ENCODE measurements at places on chromosomes 11 and 22.
A peak's percentile ranks its signal among the peaks of the same experiment; 100 is the strongest.

DNA sequence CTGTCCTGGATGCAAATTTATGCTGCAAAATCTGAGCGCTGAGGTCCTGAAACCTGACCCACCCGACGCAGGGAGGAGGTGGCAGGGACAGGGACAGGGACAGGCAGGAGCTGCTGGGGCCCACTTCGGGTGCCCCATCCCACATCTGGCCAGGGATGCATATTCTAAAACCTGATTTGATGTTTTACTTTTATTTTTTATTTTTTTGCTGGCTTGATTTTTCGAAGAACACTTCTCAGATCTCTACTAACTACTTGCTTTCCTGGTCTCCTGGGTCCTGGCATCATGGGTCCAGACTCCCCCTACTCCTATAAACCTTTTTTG is 652 bp upstream of the PVALB start:
- no peak for DNase-seq

- no peak for DNase-seq
Measured at GRCh38 chr11:44982496-44983062, 31.9 kb upstream of the TP53I11 start.

DNA sequence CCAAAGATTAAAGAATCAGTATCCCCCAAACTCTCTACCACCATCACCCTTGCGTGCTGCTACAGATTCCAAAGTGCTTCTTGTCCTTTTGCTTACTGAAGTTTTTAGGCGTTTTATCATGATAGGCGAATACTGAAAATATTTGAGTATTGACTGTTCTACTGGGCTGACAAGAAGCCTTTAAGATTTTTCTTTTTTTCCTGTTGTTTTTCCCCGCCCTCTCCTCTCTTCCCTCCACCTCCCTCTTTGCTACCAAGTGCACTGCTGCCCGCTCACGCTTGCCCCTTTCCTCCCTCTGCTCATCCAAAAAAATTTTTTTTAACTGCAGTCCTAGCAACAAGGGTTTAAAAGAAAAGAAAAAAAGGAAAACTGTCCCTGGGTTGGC is 679 bp downstream of the SPCS2 start:
- no peak for DNase-seq

DNA sequence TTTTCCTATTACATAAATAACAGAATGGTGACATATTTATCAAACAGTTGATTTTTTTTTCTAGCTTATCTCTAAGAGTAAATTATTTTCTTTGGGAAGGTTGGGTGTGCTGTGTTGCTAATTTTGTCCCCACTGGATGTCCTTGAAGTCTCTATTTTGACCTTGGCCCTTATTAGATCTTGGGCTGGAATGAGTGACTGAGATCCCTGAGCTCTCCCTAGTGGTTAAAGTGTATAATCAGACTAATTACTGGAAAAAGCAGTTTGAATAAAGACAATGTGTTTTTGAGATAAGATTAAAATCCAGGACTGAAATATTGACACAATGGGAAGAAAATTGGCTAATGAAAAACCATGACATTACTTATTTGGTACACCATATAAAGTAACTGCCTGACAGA is 56.1 kb downstream of the AASDHPPT start:
- no peak for DNase-seq

DNA sequence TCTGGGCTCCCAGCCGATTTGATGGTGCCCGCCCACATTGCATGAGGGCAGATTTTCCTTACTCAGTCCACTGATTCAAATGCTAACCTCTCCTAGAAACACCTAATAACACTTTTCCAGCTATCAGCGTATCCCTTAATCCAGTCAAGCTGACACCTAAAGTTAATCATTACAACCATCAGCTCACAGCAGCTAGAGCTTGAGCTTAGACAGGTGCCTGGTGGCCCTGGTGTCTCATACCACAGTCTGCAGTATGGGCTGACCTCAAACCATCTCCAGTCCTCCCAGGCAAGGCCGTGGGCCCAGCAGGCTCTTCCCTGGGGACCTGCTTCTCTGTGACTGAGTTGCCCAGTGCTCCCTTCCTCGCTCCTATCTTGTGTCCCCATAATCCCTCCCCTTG is 174.4 kb upstream of the NECTIN1 start:
- DNase-seq: no peak

GRCh38 chr11:64759722-64760719 is at the start of gene PYGM:
Gene PYGM (minus strand): TSS chr11:64759974. CDS start chr11:64759898, 76 bp downstream.
- no peak for DNase-seq

- no peak for DNase-seq
Measured at GRCh38 chr22:28466399-28466798, 213.2 kb downstream of the TTC28 start.

DNA sequence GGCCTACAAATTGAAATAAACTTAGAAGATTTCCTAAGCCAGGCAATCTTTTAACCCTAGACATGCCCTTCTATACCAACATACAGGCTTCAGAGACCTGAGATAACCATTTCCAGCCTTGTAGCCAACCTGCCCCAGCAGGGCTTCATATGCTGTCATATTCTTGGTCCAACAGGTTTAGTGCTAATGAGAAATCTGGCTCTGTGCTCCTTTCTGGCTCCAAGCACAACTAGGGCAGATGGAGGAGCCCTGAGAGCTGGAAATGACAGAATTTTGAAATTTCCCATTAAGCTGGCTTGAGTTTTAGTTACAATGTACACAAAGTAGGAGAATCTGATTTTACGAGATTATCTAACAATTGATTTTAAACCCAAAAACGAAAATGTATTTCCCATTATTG is 323.0 kb upstream of the CCDC90B start:
- DNase-seq: no peak

GRCh38 chr22:25447067-25447685 is 117.3 kb upstream of the GRK3 start:
- no peak for DNase-seq

- DNase-seq: no peak
Measured at GRCh38 chr11:82937554-82937953, 36.0 kb downstream of the DDIAS start.

DNA sequence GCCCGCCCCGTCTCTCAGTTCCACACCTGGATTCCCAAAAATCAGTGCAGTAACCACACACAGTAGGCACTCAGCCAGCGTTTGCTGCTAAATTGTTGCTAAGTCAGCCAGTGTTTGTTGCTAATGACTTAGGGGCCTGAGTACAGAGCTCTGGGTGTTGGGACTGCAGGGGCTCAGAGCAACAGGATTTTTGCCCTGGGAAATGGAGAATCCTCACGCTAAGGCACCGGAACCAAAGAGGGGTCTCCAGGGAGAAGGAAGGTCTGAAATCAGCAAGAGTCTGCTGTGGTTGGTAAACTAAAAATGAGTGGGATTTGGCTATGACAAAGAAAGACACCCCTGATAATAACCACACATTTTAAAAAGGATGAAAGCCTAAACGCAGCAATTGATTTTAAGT is 22.7 kb upstream of the ALX4 start:
- DNase-seq: no peak

GRCh38 chr11:66277471-66278362 is at the start of gene CNIH2:
Gene CNIH2 (plus strand): TSS chr11:66278175. CDS start chr11:66278457, 282 bp downstream.
- DNase-seq: no peak

- no peak for DNase-seq
Measured at GRCh38 chr22:19353363-19354131, 62.0 kb upstream of the CLTCL1 start.

DNA sequence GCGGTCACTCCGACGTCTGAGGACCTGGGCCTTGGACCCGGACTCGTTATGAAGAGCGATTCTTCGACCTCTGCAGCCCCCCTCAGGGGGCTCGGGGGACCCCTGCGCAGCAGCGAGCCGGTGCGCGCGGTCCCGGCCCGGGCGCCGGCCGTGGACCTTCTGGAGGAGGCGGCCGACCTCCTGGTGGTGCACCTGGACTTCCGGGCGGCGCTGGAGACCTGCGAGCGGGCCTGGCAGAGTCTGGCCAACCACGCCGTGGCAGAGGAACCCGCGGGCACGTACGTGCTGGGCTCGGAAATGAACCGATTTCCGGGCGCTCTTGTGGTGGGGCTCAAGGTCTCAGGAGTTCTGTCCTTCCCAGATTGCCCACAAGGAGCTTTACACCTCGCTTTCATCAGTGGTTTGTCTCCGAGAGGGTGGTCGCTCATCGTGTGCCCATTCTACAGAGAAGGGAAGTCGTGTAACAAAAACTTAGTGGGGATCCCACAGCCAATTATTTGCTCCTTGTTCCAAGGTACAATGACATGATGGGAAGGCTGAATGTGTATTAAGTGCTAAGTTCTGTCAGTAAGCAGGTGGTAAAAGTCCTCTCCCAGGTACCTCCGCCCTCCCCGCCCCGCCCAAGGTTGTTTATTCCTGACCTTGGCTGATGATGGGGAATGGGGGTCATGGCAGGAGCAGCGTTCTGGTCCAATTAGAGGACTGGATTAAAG is 695 bp downstream of the PEX26 start:
- DNase-seq: peak; percentile 15

GRCh38 chr11:77136074-77136473 is 8.0 kb downstream of the MYO7A start:
- DNase-seq: no peak

GRCh38 chr11:70775386-70776075 is 377.2 kb downstream of the CTTN start:
- DNase-seq: no peak

DNA sequence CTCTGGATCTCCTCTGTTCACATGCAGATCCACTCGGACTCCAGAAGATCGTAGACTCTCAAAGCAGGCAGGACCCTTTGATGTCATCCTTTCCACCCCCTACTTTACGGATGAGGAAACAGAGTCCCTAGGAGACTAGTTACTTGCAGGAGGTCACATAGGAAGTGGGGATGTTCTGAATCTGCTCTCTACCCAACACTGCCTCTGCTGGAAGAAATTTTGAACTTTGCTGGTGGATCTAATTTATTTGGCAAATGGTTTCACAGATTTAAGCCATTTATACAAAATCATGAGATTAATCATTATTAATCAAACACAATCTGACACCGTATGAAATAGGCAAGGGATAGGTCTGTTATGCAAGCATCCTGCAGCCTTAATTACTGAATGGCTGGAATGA is 55.0 kb upstream of the USP47 start:
- no peak for DNase-seq

GRCh38 chr22:48488611-48489511 is 1338.8 kb downstream of the BRD1 start:
- DNase-seq: no peak

DNA sequence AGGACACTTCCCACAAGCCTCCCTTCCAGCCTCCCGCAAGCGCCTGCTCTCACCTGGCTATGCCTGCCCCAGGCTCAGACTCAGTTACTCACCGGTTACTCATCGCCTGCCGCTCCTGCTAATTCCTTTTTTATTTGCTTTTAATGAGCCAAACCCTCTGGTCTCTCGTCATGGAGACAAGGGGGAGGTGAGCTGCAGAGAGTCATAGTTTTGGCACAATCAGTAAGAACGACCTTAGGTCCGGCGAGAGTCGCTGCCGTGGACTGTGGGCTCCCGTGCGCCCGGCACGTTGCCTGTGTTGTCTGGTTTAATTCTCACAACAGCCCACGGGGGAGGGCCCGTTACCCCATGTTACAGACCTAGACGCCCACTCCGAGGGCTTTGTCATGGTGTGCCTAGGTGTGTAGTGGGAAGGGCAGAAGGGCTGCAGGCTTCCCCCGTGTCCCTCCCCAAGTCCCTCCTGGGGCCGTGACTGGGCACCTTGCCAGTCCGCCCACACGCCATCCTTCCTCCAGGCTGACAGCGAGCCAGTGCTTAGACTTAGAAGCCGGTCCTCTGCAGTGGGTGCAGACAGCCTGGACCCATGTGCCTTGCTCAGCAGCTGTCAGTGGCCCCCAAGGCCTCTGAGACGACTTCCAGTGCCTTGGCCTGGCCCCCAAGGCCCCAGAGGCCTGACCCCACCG is 42.2 kb downstream of the WNT7B start:
- DNase-seq: no peak

- no peak for DNase-seq
Measured at GRCh38 chr11:73218830-73219215, 742 bp downstream of the P2RY2 start.

GRCh38 chr11:124612045-124612444 is 817 bp downstream of the PANX3 start:
- no peak for DNase-seq

DNA sequence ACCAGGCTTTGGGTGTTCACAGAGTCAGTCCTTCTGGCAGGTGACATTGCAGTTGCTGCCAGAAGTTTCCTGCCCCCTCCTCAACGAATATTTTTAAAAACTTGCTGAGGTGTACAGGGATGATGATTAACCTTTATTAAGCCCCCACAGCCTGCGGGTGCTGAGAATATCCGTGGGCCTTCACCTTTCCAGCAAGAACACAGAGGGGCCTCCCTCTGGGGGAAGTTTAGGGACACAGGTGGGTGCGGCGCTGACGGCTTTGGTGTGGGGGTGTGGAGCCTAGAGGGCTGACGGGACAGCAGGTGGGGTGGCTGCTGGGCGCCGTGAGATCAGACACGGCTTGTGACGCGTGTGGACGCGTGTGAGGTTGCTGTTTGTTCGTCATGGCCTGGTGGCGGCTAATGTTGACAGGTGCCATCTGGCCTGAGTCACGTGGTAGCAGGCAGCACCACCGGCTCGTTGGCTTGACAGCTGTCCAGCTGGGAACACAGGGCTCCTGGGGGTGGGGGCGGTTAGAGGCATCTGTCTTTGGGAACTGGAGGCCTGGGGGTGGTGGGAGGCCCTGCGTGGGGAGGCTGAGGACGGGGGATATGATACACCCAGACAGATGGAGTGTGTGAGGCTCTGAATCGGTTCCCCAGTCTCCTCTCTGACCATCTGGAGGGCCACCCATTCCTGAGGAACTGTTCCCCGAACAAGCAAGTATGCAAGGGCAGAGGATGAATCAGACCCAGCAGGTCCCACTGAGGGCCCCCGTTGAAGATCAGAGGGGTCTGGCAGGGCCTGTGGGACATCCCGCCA is 12.5 kb upstream of the LRRC10B start:
- DNase-seq: no peak

GRCh38 chr11:76243957-76244285 is 37.6 kb upstream of the WNT11 start:
- DNase-seq: no peak

GRCh38 chr22:24310969-24311368 is 40.3 kb downstream of the SPECC1L start:
- DNase-seq: no peak

- DNase-seq: no peak
Measured at GRCh38 chr11:78493413-78493975, 75.9 kb upstream of the GAB2 start.

GRCh38 chr22:31425331-31426050 is 26.1 kb downstream of the DRG1 start:
- DNase-seq: no peak

DNA sequence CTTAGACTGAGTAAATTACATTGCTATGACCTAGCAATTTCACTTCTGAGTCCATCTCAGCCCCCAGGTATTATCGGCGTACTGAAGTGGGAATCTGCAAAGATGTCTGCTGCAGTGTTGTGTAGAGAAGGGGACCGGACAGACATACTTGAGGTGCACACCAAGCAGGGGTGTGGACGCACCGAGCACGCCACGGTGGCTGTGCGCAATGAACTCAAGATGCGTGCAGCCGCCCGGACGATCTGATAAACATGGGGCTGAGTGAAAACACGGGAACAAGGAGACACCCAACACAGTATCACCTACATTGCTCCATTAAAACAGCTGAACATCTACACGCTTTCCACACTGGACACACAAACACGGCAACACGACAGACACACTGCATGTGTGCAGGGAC is 454.3 kb downstream of the OPCML start:
- DNase-seq: no peak

GRCh38 chr11:44043157-44043556 is 4.6 kb upstream of the ACCSL start:
- DNase-seq: no peak

Data from progenitor cell of endocrine pancreas (in vitro differentiated cells).